ENCODE measurements at places on chromosomes 13 and 19.

DNA sequence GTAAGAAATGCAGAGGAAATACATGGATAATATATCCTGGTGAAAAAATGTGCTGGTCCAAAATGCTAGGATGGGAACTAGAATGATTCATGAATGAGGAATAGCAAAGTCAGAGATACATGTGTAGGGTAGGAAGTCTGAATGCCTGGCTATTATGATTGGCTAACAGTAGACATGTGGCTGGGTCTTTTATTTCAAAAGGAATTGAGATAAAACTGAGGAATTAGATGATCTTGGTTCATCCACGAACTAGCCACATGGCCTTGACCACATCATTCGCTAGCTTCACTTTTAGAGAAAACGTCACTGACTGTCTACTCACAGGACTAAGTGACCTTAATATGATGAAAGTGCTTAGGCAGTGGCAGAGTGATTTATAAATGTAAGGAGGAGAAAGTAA, 103.1 kb downstream of the TRPC4 start:
- no peak for DNase-seq

DNA sequence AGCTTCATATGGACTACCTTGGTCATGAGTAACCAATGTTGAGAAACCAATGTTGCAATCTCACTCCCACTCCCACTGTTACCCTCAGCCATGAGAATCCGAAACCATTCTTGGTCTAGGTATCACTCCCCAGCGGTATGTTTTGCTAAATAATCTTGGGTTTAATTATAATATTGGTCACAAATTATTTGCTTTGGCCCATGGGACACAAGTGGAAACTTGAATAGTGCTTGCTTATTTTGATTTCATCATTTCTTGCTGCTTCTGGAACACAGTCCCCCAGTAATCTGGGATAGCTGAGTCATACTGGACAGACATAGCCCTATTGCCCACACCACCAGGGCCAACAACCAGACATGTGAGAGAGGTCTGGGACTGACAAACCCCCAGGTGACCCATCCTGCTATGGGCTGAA, 171.6 kb upstream of the IPO5 start:
- DNase-seq = no peak

DNA sequence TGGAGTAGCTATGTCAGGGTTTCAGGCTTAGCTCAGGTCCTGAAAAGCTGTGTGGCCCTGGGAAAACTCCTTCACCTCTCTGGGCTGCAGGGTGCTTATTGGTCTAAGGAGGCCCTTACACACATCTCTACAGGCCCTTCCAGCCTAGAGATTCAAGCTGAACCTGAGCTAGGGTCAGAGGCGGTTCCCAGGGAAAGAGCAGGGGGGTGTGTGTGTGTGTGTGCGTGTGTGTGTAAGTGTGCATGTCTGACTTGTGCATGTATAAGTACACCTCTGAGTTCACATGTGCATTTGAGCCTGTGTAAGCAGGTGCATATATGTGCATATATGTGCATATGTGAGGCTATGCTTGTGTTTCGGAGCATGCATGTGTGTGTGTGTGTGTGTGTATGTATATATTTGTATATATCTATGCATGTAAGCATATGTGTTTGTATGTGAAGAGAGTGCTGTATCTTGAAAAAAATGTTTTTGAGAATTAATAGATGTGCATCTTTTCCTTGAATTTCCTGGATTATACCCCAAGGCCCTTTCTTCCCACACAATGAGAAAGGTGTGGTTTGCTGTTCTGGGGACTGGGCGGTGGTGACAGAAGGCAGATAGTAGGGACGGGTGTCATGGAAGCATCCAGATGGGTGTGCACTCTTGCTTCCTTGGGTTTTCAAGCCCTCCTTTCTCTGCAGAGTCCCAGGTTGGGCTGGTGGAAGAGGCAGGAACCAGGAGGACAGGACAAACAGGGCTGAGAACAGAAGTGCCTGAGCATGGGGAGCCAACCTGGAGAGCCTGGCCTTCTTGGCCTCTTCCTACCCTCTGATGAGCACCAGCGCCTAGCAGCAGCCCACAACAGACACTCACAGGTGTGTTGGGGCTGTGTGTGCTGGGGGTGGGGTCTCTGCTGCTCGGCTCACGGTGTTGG, 150.3 kb upstream of the TSHZ3 start:
- DNase-seq = no peak

GRCh38 chr13:28055357-28055756, 45.0 kb downstream of the FLT3 start:
- DNase-seq = no peak

DNA sequence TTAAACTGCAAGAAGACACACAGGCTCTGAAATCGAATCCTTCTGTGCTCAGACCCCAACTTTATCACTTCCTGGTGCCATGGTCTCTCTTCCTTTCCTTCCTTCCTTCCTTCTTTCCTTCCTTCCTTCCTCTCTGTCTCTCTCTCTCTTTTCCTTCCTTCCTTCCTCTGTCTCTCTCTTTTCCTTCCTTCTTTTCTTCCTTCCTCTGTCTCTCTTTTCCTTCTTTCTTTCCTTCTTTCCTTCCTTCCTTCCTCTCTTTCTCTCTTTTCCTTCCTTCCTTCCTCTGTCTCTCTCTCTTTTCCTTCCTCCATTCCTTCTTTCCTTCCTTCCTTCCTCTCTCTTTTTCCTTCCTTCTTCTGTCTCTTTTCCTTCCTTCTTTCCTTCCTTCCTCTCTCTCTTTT, 127.2 kb upstream of the CACNA1A start:
- no peak for DNase-seq

DNA sequence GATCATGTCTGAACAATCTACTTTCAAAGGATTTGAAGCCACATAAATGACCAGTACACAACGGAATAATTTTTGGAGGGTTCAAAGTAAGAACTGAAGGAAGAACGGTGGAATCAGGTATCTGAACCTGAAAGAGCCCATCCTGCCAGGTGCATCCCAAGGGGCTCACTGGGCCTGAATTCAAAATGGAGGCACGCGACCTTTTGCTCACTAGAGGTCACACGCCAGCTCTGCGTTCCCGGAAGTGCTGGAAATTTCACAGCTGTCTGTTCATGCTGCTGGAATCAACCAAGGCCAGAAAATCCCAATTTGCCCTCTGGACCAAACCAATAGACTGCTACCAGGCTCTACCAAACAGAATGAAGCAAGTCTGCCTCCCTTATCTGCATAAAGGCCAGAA, 4.2 kb upstream of the RASA3 start:
- DNase-seq = no peak

DNA sequence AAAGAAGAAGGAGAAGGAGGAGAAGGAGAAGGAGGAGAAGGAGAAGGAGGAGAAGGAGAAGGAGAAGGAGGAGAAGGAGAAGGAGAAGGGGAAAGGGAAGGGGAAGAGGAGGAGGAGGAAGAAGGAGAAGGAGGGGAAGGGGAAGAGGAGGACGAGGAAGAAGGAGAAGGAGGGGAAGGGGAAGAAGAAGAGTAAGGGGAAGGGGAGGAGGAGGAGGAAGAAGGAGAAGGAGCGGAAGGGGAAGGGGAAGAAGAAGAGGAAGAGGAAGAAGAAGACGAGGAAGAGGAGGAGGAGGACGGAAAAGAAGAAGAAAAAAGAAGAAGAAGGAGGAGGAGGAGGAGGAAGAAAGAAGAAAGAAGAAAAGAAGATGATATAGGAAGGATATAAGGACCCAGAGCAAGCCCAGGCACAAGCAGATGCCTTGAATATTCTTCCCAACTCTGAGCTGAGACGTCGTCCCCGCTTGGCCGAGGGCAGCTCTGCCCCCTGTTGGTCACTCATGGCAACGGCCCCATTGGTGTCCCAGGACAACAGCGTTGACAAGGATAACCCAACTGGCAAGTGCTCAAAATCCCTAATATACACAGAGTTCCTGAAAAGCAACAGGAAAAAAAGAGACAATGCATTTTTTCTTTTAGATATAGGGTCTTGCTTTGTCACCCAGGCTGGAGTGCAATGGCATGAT, 30.6 kb upstream of the IGSF23 start:
- DNase-seq = no peak

DNA sequence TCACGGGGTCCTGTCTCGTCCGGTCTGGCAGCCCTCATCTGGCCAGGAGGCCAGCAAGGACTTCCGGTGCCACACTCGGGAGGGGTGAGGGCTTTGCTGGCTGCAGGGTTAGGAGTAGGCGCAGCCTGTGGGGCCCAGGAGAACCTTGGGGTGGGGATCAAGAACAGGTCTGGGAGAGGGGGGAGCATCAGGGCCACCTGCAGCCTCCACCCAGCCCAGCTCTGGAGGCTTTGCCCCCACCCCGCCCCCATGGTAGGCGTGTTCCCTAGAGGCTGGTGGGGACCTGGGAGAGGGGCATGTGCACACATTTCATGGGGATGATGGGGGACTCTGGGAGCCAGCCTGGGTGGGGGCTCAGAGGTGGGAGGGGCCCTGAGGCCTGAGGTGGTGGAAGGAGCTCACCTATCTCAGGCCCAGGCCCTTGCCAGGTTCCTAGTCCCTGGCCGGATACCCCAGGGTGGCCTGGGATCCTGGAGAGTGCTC, 23.3 kb downstream of the WTIP start:
- no peak for DNase-seq

DNA sequence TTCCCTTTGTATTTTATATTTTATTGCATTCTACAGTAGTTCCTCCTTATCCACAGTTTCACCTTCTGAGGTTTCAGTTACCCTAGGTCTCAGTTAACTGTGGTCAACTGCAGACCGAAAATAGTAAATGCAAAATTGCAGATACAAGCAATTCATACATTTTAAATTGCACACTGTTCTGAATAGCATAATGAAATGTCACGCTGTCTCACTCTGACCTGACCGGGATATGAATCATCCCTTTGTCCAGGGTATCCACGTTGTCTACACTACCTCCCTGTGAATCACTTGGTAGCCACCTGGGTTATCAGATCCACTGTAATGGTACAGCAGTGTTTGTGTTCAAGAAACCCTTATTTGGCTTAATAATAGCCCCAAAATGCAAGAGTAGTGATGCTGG, 325.0 kb downstream of the DNAJC15 start:
- DNase-seq = no peak

DNA sequence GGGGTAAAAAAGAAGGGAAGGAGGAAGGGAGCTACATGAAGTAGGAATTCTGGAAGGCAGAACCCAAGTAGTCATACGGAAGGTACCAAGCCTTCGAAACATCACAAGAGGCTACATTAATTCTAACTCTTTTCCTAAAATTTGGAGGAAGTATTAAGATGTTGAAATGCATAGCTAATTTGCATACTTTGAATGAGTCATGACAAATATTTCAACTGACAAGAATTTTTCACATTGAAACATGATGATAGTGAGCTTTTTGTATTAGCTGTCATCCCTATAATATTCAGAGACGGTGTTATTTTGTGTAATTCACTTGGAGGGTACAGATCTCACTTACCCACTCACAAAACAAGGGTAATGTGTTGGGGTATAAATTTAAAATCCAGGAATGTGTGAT, 9.1 kb upstream of the ACOD1 start:
- no peak for DNase-seq

- no peak for DNase-seq
Observed at GRCh38 chr19:4662020-4662695, 8.0 kb downstream of the MYDGF start.

DNA sequence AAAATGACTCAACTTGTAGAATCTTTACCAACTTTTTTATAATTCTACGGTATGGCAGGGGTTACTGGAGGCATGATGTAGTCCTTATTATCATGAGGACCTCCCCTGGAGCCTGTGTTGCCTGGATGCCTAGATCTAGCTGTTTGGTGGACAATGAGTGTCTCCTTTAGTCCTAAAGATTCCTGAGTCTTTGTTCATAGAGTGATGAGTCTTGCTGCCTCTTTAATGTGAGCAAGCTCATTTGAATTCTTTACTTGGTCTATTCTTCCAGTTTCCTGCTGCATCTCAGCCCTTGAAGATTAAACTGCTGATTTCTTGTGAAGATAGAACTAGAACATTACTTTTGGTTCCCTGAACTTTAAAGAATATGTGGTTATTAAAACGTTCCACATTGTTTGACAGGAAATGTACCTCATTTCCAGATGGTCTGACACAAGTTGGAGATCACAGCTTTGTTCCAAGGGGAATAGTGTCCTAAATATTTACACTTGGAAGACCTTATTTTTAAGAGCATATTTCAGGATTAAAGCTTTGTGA, 51.9 kb downstream of the SLAIN1 start:
- no peak for DNase-seq

GRCh38 chr13:83883061-83883523, 818 bp upstream of the SLITRK1 start:
- no peak for DNase-seq

DNA sequence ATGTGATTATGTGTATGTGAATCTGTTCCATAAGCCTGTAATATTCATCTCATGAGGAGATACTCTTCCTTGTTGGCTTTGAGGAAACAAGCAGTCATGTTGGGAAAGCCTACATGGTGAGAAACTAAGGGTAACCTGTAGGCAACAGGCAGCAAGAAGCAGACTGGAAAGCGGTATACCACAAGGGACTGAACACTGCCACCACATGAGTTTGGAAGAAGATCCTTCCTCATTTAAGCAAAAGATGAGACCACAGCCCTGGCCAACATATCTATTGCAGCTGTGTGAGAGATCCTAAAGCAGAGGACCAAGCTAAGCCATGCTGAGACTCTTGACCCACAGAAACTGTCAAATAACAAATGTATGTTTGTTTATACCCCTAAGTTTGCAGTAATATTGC, 134.8 kb downstream of the B3GLCT start:
- DNase-seq = no peak

GRCh38 chr19:8044018-8044417, 8.5 kb upstream of the CCL25 start:
- no peak for DNase-seq

- no peak for DNase-seq
Observed at GRCh38 chr19:56900573-56901097, 60.1 kb upstream of the PEG3 start.

DNA sequence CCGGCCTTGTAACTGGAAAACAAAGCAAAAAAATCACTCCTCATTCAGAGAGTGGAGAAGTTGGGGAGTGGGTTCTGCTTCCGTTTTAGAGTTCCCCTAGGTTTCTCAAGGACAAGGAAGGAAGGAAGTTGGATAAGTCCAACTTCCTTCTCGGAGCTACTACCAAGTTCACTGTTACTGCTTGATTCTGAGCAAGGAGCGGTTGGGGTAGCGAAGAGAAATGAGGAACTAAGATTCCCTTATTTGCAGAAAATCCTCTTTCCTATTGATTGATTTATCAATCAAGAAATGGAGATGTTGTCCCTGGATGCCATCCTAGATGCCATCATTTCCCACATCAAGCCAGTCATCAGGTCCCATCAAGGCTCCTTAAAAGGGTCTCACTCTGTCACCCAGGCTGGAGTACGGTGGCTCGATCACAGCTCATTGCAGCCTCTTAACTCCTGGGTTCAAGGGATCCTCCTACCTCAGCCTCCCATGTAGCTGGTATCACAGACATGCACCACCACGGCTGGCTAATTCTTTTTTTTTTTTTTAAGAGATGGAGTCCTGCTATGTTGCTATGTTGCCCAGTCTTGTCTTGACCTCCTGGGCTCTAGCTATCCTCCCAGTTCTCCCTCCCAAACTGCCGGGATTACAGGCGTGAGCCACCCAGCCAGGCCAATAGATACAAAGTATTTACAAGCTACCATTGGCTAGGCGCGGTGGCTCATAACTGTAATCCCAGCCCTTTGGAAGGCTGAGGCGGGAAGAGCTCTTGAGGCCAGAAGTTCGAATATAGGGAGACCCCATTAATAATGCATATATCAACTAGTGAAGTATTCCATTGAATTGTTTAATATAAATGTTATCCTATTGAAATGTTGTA, 809 bp upstream of the B9D2 start:
- DNase-seq = no peak

- DNase-seq = no peak
Observed at GRCh38 chr19:18870531-18871172, 25.3 kb downstream of the CERS1 start.
